NCI-H1694 (cell line): ENCODE measurements at places on chromosomes 5 and 9.

DNA sequence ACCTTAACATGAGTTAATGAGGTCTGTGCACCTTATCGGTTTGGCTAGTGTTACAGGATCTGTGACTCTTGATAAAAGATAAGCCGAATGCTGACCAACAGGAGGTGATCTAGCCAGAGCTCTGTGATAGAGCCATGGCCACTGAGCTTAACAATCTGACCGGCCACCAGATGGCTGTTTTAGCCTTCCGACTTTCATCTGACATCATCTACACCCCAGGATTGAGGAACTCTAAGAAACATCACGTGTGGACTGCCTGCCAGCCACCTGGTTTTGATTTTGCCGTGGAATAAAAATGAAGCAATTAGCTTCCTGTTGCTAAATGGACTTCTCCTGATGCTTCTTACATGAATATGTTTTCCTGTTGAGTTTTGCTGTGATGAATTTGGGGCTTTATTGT, 281.3 kb downstream of the CEMIP2 start:
- DNase-seq: no peak

DNA sequence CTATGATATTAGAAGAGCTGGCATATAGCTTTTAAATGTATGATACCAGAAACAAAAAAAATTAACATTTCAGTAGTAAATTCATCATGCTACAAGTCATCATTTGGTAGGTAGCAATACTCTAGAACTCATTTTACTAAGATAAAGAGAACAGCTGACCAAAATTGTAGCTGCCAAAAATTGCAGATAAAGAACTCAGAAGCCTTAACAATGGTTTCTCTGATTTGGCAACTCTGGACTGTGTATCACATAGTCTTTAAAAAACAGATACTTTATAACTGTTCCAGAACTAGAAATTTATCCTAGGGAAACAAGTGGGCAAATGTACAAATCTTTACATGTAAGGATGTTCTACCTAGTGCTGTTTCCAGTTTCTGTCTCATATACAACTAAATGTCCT, 33.9 kb downstream of the ZFR start:
- DNase-seq: no peak

DNA sequence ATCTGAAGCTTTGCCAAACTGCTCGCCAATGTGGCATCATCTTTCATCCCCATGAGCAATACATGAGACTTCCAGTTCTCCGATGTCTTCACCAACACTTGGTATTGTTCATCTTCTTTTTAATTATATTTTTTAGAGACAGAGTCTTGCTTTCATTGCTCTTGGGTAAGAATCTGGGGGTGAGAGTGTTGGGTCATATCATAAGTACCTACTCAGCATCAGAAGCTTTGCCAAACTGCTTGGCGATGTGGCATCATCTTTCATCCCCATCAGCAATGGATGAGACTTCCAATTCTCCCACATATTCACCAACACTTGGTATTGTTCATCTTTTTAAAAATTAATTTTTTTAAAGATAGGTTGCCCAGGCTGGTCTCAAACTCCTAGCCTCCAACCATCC, 30.9 kb upstream of the ZDHHC11B start:
- DNase-seq: no peak

GRCh38 chr9:22055090-22055489, 46.0 kb upstream of the CDKN2B start:
- DNase-seq: no peak

DNA sequence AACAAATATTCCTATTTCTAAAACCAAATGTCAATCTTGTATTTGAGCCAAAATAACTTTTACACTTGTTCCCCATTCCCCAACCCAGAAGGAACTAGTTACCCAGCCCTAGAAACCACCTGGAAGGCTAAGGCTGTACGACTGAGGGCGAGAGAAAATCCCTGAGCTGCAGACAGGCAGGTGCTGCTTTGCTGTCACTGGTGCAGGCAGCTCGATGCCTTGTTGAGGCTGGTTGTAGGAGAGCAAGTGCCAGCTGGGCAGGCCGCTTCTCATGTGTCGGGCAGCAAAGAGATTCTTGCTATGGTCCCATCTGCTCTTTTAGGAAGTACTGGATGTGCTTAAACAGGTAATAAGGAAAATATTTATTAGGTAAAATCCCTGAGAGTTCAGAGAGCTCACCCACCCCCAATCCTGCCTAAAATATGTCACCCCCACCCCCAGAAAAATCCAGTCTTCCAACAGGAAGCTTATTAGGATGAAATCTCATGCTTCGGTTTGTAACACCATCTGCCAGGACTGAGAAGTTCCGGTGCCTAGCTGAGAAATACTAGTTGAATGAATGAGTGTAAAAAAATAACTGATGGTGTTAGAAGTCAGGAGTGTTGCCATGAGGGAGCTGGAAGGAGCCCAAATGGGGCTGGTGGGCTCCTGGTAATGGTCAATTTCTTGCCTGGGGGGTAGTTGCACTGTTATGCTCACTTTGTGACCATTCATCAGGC, 91.1 kb upstream of the DMRT1 start:
- DNase-seq: peak; percentile 77

- no peak for DNase-seq
Observed at GRCh38 chr5:83548581-83548980, 77.0 kb downstream of the VCAN start.

DNA sequence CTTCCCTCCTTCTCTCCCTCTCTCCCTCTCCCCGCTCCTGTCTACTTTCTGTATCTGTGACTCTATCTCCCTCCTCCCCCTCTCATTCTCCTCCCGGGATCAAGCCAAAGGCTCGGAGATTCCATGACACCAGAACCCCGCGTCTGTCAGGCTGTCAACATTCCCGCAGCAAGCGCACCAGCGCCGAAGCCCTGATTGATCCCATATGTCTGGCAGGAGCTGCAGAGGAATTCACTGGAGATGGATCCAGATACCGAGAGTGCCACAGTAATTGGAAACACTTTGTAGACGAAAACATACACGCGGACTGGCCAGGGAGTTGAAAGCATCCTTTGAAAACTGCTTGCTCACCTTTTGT, 300 bp upstream of the SVEP1 start:
- no peak for DNase-seq

DNA sequence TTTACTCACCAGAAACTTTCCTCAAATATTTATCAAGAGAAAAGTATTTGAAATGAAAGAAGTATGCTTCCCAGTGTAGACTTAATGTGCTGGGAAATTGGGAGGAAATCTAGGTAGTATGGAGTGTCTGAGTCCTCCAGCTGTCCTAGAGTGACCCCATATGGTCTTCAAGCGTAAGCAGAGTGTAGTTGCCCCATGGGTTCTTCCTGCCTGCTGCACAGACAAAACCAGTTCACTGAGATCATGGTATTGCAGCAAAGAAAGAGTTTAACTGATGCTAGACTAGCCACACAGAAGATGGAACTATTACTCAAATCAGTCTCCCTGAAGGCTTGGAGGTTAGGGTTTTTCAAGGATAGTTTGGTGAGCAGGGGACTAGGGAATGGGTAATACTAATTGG, 114.9 kb upstream of the PRLR start:
- no peak for DNase-seq

GRCh38 chr9:10921671-10922070, 308.9 kb upstream of the PTPRD start:
- DNase-seq: no peak

- DNase-seq: no peak
Observed at GRCh38 chr5:114120166-114120565, 241.7 kb upstream of the KCNN2 start.

DNA sequence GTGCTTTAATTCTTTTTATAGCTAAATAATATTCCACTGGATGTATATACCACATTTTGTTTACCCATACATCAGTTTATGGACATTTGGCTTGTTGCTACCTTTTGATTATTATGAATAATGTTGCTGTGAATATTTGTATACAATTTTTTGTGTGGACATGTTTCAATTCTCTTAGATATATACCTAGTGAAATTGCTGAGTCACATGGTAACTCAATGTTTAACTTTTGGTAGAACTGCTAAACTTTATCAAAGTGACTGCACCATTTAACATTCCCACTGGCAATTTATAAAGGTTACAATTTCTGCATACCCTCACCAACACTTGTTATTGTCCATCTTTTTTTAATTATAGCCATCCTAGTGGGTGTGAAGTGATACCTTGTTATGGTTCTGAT, 22.1 kb downstream of the IL31RA start:
- DNase-seq: no peak

GRCh38 chr9:3914416-3914815, 385.5 kb downstream of the GLIS3 start:
- DNase-seq: no peak

DNA sequence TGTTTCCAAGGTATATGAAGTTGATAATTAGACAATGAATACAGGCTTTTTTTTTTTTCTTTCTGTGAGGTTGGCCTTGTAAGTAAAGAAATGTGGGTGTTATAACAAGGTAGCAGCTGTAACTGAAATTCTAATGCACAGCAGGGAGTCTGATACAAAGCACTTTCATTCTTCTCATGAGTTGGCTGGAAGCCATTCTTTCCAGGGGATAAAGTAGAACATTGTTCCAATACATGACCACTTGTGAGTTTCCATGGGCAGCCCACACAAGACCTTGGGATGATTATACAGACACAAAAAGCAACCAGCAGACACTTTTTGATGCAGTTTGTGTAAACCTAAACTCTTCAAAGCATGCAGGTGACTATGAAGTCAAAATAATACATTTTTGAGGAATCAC, 1785.9 kb upstream of the WWC1 start:
- no peak for DNase-seq

DNA sequence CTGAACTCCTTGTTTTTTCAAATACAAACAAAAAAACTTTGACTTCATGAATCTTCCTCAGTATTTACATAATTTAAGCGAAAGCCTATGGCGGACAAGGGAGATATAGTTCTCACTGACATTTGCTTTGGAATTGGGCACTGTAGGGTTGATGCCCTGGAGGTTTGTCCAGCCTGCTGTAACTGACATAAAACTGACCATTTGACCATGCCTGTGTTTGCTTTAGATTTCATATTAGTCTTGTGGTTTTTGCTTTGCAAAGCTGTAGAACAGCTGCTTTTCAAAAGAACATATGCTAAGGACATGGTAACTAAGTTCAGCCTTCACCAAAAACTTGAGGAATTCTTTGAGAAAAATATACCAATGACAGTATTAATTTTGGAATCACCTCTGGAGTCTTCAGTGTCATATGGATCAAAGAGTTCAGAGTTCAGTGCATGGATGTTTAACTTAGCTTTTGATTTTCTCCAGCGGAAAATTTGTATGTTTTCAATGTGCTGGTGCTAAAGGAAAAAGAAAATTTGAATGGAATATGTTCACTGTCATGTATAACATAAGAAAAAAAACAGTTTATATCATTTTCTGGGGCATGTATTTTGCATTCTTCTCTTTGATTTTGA, 1013.1 kb downstream of the NR2F1-AS1 start:
- no peak for DNase-seq

DNA sequence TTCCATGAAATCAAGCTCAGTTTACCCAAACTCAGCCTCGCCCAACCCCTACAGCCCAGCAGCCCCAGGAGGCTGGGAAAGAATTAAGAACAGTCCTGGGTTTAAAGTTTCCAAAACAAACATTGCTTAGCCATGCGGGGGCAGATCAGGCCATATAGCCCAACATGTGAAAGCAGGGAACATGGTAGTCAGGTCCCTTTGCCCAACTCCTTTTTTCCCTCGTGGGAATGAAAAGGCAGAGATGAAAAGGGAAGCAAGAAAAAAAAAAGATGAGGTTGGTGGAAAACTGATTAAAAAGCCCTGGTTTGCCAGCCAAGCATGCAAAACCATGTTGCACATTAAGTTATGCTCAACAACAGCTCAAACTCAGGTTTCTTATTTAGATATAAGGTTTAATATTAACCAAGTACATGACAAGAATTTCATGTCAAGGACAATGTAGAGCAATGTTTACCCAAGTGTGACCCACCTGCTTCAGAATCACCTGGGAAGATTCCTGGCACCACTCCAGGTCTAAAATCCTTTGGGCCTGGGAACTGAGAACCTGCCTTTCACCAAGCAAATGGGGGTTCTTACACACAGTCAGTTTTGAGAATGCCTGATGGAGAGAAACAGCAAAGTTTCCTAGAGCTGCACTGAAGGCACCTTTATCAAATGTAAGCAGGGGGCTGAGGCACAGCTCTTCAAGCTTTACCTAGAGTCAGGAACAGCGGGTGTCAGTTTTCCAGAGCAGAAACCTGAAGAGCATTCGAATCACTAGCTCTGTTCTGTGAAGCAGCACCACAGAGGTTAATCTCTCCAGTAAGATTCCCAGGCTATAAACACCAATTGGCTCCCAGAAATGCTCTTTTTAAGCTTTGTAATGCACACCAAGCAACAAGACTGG, 1.7 kb downstream of the FREM1 start:
- no peak for DNase-seq

DNA sequence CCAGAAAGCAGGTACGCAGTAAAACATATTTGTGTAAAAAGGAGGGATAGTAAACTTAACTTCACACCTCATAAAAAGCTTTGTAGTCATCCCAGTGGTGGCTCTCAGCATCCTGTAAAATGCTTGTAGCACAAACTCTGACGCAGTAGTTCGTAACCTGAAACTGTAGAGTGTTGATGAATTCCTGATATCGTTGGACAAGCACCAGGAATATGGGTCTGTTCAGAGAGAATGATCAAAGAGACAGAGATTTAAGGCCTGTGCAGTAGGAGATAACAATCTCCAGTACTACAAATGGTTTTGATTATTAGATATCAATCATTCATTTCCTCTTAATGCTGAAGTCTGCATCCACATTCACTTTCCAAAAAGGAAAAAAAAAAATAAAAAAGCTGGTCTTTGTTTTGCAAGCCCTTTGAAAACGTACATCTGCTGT, 148.5 kb downstream of the KIAA0825 start:
- DNase-seq: no peak

DNA sequence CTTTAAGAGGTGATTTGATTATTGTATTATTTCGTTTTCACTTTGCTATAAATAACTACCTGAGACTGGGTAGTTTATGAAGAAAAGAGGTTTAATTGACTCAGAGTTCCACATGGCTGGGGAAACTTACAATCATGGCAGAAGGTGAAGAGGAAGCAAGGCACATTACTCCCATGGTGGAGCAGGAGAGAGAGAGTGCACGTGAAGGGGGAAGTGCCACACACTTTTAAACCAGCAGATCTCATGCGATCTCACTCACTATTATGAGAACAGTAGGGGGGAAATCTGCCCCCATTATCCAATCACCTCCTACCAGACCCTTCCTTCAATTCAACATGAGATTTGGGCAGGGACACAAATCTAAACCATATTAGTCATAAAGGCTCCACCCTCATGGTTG, 36.1 kb upstream of the NDFIP1 start:
- no peak for DNase-seq

- DNase-seq: no peak
Observed at GRCh38 chr9:12416716-12417115, 276.5 kb upstream of the TYRP1 start.

GRCh38 chr5:1808439-1808838, 7.2 kb downstream of the NDUFS6 start:
- no peak for DNase-seq

GRCh38 chr5:59760785-59761348, 132.7 kb downstream of the PDE4D start:
- DNase-seq: no peak

DNA sequence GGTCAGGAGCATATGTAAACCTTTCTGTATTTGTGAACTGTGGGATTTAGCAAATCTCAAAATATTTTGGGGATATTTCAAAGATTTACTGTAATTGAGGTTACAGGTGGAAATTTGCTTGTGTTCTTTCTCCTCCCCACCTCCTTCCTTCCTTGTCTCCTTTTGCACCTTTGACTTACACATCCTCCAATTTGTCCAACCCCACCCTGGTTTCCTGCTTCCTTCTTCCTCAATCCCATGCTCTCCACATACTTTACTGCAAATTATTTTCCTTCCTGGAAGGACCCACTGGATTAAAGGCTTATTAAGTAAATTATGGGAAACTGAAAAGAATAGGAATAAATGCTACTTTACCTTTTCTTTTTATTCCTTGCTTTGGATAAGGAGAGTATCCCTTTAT, 74.5 kb upstream of the LRRC70 start:
- no peak for DNase-seq

- DNase-seq: no peak
Observed at GRCh38 chr5:147639321-147639720, 129.5 kb upstream of the DPYSL3 start.
